AG04450 (cell line): ENCODE measurements at places on chromosomes 11 and 22.

- DNase-seq, result no peak
Observed at GRCh38 chr11:46216019-46216764, 61.3 kb upstream of the CREB3L1 start.

DNA sequence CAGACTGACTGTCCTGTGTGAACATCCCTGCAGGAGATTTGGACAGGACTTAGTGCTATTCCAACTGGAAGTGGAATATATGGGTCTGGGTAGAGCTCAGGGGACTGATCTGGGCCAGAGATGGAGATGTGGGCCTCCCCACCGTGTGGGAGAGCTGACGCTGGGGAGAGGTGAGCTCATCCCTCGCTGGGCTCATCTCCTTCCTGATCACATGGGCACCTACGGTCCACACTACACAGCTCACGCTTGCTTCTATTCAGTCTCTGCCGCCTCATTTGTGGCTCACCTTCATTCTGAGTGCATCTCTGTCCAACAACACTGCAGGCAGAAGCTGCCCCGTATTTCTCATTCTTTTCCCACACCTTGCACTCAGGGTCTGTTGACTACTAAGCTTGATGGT is 16.6 kb upstream of the RAB1B start:
- no peak for DNase-seq

DNA sequence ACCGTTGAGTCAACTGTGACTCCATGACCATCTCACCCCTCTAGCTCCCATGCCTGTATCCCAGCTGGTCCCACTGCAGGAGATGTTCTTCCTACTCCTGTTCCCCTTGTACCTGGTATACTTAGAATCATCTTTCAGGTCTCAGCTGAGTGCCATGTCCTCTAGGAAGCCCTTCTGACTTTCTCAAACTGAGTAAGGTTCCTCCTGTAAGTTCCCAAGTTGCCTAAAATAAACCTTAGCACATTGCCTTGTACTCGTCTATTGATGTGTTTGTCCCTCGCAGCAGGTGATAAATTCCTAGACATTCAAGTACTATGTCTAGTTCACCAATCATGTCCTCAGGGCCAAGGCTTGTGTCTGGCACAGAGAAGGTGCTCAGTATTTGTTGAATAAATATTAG is 18.4 kb upstream of the ASCC2 start:
- no peak for DNase-seq

- no peak for DNase-seq
Observed at GRCh38 chr11:106381895-106382294, 304.4 kb downstream of the AASDHPPT start.

GRCh38 chr11:47669856-47670255 is 27.5 kb upstream of the MTCH2 start:
- no peak for DNase-seq

GRCh38 chr11:86101493-86101892 is 32.6 kb upstream of the PICALM start:
- no peak for DNase-seq

DNA sequence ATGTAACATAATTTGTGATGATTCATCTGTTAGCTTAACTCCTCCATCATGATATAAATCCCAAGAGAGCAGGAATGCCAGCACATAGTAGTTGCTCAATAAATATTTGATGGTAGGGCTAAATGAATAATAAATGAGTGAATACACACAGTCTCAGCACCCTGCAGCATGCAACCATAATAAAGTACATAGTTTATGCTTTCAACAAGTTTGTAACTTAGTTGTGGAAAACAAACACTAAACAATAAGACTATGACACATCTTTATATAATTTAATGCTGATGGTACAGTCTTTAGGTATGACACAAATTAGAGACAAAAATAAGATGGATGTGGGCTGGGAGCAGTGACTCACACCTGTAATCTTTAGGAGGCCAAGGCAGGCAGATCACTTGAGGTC is 3.8 kb downstream of the ALKBH8 start:
- no peak for DNase-seq

- DNase-seq, result no peak
Observed at GRCh38 chr11:121460941-121461514, 8.3 kb upstream of the SORL1-AS1 start.

- DNase-seq, result peak; percentile 23
Observed at GRCh38 chr11:20131788-20132666, 28.2 kb downstream of the DBX1 start.

DNA sequence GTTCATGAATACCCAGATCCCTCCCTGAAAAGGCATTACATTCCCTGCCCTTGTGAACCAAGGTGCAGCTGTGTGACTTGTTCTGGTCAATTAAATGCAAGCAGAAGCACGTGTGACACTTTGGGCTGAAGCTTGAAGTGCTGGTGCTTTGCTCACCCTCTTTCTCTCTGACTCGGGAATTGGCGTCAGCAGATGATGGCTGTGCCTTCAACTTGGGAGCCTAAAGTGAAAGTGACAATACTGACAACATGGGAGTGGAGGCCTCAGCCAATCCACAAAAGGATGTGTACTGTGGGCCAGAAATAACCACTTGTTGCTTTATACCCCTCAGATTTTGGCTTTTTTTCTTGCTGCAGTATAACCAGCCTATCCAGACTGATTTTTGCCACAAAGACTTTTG is 148.3 kb upstream of the THY1 start:
- no peak for DNase-seq

DNA sequence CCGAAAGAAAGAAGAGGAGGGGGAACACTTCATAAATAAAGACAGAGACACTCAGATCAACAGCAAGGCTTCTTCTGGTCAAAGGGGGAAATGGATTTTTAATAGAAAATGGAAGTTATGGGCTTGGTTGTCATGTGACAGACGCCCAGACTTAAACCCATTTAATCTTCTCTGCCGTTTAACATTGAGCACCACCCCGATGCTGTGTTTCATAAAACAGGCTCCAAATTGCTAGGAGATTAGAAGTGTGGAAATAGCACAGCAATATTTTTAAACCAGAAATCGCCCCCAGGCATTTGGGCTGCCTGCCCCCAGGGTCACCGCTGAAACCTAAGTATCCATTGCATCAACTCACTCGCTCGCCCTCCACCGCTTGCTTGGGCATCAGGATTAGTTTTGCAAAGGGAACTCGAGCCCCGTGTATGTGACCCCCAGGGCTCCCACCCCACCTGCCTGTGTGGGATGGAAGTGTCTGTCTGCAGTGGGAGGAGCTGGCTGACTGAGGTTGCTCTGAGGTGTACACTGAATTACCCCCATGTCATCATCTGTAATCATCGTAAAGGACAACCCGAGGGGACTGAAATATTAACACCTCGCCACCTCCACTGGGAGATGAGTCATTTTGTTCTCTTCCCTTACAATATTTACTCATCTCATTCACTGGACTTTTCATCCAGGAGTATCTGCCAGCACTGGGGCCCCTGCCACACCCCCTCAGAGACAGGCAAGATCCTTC is 10.7 kb downstream of the DSCAML1 start:
- no peak for DNase-seq

GRCh38 chr22:20434264-20434751 is 3.3 kb downstream of the SCARF2 start:
- no peak for DNase-seq

DNA sequence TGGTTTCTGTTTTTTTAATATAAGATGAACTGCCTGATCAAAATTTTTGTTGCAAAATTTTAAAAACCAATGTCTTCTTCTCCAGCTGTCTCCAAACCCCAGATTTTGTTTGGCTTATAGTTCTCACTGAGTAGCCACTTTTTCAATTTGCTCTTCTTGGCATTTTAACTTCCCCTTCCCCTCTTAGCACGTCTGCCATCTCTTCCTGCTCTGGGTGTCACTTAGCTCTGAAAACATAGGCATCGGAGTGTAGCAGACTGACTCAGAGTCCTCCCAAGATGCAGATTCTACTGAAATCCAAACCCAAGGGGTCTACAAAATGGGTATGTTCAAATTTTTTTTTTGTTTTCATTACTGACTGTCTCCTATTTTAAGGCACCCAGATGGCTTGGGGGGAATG is 270.3 kb upstream of the KIRREL3 start:
- no peak for DNase-seq

DNA sequence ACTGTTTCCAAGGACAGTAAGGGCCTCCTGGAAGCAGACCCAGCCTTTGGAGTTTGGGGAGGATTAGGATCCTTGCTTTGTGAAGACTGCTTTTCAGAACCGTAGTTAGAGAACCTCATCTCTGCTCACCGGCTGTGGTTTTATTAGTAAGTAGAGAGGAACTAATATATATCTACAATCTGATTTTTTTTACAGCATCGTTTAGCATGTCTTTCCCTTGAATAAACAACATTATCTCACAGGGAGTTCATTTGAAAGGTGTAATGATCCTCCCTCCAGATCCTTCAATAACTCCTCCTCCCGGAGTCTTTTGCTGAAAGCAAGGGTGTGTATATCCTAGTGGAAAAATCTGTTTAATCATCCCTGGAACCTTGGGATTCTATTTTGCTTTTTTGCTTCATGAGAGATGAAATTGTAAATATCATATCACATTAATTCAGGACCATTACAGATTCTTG is 132.7 kb downstream of the DBX1 start:
- no peak for DNase-seq

DNA sequence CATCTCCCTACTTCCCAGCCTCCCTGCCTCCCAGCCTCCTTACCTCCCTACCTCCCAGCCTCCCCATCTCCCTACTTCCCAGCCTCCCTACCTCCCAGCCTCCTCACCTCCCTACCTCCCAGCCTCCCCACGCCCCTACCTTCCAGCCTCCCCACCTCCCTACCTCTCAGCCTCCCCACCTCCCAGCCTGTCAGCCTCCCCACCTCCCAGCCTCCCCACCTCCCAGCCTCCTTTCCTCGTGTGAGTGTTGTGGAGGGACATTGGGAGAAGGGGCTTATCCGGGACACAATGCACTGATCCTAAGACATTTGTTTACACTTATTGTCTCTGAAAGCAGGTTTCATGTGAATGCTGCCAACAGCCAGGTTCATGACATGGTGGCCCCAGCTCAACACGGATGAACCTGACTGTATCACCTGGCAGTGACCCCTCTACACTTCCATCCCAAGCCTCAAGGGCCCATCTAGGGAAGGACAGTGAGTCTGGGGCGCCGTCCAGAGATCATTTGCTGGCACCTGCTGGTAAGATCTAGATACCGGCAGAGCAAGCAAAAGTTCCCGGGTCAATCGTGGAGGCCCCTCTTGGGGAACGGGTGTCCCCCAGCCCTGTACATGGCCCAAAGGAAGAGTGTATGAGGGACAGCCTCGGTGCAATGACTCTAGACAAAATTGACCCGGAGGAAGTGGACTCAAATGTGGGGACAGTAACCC is 34.5 kb upstream of the TH start:
- DNase-seq, result no peak

GRCh38 chr22:30423301-30423958 is 2.1 kb upstream of the MTFP1 start:
- no peak for DNase-seq

DNA sequence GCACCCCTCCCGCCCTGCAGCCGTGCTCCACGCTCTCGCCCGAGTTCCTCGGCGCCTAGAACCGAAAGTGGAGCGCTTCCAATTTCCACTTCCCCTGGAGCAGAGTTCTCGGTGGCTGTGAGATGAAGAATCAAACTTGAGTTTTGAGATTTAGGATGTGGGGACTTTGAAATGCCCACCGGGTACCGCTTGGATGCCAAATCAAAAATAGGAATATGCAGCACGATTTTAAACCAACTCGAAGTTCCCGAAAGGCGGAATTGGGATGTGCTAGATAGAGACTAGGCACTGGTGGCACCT is 569 bp downstream of the POLA2 start:
- DNase-seq, result no peak

- peak; percentile 53 for DNase-seq
Observed at GRCh38 chr11:111631666-111632039, 29.4 kb downstream of the SIK2 start.

GRCh38 chr22:37760152-37760551 is 47.6 kb upstream of the GCAT start:
- DNase-seq, result no peak

DNA sequence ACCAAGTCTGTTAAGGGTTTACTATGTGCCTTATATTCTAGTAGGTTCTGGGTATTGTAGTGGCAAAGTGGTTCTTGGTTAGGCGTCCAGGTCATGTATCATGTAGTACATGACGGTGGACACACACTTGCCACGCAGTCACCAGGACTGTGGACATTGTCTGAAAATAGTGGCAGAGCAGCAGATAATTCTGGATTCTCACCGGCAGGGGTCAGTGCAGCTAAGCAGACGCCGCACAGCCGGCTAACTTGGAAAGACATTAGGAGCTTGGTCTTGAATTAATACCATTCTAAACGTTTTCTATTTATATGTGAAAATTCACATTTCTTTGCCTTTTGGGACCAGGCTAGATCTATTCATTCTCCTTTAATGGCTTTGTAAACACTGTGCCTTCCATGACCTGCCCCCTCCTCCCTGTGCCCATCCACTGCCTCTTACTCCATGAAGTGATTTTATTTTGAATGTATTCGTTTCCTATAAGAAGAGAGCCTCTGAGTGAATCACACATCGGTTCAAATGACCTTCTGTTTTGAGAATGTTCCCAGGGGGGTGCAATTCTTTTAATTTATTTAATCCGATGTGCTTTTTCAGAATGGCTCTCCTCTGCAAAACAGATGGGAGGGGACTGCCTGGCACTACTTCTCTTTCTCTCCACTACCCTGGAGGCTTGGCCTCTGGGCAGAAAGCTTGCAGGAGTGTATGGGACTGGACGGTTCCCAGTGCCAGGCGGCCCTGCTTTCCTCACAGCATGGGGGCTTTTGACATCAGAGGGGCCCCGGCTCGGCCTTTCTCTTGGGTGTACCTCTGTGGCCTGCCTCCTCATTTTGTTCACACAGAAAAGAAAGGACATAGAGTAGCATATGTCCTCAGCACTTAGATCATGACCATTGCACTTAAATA is 378.0 kb downstream of the NTM start:
- no peak for DNase-seq

DNA sequence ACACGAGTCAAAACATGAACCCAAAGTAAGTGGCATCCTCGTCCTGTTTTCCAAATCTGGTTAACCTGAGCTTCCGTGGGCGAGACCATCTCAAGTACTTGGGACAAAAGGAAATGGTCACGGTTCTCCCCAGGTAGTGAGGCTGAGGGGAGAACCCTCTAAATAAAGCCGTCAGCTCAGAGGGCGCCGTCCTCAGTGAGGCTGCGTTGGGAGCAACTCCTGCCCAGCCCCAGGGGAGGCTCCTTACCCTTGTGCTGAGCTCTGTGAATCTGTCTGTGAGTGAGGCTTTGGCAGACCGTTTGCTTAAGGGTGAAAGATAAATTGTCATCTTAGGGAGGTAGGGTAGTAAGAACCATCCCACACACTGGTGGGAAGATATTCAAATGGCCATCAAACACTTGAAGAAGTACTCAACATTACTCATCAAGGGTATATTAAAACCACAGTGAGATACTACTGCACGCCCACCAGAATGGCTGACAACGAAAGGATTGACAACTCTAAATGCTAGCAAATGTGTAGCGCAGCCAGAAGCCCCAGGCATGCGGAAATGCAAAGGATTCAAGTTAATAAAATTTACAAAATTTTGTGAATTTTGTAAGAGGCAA is 321.0 kb downstream of the TBC1D22A start:
- no peak for DNase-seq

- DNase-seq, result no peak
Observed at GRCh38 chr11:132519241-132519815, 1013.0 kb downstream of the OPCML start.
